ENCODE measurements at places on chromosomes 11 and 22.

DNA sequence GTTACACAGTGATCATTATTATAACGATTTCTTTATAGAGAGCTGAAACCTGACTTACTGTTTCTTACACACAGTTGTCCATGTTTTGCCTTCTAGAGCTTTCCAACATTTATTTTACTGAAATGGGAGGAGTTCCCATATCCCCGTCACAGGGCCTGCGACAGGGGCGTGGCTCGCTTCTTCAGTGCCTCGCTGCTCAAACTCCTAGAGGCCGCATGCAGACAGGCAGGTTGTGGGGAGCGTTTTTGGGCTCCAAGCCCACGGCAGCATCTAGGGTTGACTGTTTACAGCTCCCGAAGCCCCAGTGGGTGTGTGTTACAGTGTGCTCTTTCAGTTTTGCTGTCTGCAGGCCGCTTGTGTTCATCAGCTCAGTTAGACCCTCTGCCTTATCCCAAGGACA lies 12.7 kb upstream of the AMOTL1 start:
- no peak for DNase-seq

GRCh38 chr11:44493383-44493782 lies 72.1 kb upstream of the CD82 start:
- DNase-seq: no peak

DNA sequence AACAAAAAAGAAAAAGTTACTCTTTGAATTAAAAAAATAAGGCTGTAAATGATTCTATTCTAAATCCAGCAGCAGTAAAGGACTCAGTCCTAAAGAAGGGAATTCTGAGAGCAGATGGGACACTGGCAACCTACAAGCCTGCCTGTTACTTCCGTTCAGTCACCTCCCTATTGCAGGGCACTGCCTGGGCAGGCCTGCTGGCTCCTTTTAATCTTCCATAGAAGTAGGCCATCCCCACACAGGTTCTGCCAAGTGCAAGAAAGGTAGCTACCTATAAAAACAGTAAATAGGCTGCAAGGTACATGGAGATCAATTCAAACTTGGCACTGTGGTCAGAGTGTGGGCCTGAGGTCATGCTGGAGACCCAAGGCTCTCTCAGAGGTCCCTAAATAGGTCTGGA lies 136.4 kb downstream of the TRIM44 start:
- no peak for DNase-seq

- DNase-seq: no peak
Observed at GRCh38 chr11:132579634-132580327, 952.5 kb downstream of the OPCML start.

DNA sequence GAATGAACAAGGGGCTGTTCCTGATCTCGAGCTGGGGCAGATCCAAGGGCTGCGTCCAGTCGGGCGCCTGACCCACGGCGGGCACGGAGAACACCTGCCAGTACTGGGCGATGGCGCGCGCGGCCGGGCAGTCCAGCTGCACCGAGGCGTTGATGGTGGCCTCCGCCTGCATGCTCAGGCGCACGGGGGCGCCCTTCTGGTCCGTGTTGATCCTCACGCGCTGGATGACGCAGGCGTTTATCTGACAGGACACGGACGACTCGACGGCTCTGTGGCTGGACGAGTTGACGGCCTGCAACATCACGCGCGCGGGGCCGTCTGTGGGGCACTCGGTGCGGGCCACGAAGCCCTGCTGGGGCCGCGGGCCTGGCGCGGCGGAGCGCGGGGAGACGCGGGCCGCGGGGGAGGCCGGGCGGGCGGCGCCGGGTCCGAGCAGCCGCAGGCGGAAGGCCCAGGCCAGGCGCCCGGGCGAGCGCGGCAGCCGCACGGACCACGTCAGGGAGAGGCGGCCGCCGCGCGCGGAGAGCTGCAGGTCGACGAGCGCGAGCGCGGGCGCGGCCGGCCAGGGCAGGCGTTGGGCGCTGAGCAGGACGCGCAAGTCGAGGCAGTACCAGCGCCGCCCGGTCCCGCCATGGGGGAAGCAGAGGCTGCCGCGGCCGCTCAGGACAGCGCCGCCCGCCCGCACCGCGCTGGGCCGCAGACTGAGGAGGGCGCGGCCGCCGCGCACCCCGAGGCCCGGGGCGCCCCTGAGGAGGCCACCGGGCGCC lies 511 bp downstream of the PKDREJ start:
- DNase-seq: no peak

- DNase-seq: no peak
Observed at GRCh38 chr22:23452231-23453010, 127.7 kb downstream of the IGLL1 start.

DNA sequence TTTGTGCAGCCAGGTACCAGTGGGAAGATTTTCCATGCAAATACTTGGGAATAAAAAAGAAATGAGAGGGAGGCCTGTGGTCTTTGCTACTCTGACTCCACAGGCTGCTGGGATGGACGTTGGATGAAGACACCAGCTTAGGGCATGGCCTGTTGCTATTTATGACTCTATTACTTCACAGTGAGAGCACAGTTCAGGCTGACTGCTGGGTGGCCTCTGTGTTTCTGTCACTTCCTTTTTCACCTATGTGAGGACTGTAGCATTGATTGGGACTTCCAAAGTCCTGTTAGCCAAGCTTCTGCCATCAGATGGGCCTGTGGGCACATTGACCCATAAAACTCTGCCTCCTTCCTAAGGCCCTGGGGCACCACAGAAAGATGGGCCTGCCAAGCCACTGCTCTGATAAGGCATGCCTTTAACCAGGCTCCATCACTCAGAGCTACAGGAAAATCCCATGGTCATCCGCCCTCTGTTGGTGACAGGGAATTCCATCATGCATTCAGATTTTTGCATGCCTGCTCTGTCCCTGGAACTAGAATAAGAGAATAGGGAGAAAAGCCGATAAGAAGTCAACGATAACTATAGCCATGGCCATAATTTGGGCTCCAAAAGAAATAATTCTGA lies 64.6 kb downstream of the KCNJ1 start:
- peak; percentile 22 for DNase-seq

DNA sequence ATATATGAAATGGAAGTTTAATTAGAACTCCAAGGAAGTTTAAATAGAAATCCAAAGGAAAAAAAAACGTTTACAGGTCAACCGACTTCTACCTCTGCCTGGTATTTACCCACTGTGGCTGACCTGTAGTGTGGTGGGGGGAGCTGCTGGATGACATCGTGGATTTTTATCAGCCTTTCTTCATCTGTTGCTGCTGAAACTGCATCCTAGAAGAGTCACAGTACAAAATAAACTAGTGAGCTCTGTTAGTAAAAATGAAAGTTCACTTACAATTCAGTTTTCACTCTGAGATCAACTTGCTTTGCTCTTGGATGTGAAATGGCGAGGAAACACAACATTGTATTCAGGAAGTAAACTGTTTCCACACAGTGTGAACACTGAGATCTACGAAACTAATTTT lies 43.2 kb upstream of the TP53AIP1 start:
- DNase-seq: no peak

DNA sequence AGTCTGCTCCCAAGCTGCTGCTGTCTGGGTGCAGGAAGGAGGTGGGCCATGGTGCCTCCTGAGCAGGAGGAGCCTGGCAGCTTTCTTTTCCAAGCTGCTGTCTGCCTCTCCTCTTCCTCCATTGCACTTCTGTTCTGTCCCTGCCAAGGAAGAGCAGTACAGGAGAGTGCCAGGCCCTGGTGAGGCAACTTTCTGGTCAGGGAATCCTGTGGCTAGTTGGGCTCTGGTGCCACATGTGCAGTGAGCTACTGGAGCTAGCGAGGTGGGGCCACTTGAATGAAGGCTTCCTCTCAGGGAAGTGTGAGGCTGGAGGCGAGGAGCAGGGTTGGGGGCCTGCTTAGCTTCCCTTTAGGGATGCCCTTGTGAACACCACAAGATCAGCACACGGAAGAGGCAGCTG lies 90.0 kb downstream of the TSPAN18 start:
- no peak for DNase-seq

DNA sequence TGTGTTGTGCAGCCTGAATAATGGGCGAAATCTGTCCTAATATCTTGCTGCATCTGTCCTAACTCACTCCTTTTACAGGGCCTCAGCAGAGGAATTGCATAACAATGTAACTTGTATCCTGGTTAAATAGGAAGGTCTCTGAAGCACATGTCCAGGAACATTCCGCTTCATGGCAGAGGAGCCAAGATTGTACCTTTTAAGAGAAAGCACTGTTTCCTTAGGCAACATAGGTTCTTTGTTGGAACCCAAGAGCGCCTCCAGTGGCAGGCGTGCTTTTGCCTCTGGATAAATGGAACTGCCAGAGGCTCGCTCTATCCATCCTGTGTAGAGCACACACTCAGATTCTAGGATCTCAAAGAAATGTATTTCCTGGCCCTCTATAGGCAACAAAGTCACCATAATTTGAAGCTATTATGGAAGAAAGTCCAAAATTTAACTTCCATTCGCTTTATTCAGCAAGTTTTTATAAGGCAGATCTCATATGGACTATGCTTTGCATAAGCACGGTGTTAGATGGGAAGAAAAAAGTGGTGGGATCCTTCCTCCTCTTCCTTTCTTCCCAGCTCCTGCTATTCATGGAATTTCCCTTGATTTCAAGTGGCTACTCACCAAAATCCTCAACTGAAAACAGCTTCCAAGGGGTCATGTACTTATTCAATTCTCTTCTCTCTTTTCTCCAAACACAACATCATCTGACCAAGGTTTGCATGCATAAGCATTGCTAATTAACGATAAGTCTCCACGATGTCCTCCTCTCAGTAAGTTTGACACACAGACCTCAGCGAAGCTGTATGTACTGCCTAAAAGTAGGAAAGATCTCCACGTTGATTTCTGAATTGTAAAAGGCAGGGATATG lies at the start of gene BLID:
Gene BLID (minus strand): TSS at position 692 of the 856 bp plus-strand sequence. CDS start 293 bp downstream, at position 399.
- DNase-seq: no peak

DNA sequence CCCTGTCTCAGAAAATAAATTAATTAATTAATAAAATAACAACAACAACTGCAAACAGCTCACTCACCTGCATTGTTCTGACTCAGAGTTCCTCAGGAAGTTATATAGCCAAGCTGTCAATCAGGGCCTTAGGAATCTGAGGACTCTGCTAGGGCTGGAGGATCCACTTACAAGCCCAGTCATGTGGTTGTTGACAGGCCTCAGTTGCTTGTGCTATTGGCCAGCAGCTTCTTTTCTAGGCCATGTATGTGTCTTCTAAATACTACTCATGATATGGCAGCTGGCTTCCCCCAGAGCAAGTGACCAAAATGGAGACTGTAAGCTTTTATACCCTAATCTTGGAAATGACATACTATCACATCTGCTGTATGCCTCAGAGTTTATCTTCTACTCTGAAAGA lies 20.8 kb upstream of the ATP5MG start:
- DNase-seq: no peak

GRCh38 chr11:45899086-45899447 lies 8.0 kb downstream of the FREY1 start:
- no peak for DNase-seq

- peak; percentile 13 for DNase-seq
Observed at GRCh38 chr22:29030016-29030617, 31.5 kb downstream of the C22orf31 start.

GRCh38 chr22:24836282-24836681 lies 30.3 kb downstream of the SGSM1 start:
- DNase-seq: no peak

DNA sequence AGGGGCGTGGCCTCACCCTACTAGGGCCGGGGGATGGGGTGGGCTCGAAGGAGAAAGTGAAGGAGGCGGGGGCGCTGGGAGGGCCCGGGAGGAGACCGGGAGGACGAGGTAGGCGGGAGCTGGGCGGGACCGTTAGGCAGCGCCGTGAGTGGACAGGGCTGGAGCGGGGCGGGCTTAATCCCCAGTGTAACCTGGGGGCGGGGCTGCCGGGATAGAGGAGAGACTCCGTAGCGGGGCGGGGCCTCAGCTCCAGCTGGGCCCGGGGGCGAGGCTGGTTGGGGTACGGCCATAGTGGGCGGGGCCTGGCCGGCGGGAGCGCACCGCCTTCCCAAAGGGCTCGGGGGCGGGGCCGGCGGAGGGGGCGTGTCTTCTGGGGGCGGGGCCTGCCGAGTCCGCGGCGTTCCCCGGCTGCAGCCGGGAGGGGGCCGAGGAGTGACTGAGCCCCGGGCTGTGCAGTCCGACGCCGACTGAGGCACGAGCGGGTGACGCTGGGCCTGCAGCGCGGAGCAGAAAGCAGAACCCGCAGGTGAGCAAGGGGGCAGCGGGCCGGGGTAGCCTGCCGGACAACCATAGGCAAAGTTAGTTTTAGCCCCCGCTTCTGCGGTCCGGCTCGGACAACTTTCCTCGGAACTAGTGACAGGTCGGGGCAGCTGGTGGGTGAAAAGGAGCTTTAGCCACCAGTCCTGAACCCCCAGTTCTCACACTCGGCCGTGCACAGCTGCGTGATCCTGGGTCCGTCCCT lies at the start of gene CD82:
Gene CD82 (plus strand): TSS at position 453 of the 742 bp plus-strand sequence. CDS start 29,000 bp downstream, outside the sequence.
- DNase-seq: peak; percentile 98

- DNase-seq: no peak
Observed at GRCh38 chr11:3090096-3090901, 33.1 kb upstream of the CARS1 start.

- no peak for DNase-seq
Observed at GRCh38 chr22:42891696-42892095, 34.6 kb upstream of the ARFGAP3 start.

- DNase-seq: peak; percentile 74
Observed at GRCh38 chr11:10303558-10304363, 1.1 kb upstream of the ADM start.

DNA sequence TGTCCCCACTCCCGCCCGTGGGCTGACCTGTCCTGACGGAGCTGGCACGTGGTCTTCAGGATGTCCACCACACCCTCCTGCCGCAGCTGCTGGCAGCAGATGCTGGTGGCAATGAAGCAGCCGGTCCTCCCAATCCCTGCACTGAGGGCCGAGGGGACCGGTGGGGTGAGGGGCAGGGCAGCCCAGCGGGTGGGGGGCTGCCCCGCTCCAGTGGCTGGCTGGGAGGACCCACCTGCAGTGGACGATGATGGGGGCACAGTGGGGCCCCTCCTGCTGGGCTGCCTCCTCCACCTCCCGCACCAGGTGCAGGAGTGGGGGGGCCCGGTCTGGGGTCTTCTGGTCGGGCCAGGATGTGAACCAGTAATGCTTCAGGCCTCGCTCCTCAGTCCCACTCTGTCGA lies 3.4 kb upstream of the IGSF22 start:
- DNase-seq: no peak

GRCh38 chr11:94519478-94520084 lies 7.3 kb downstream of the C11orf97 start:
- peak; percentile 20 for DNase-seq

DNA sequence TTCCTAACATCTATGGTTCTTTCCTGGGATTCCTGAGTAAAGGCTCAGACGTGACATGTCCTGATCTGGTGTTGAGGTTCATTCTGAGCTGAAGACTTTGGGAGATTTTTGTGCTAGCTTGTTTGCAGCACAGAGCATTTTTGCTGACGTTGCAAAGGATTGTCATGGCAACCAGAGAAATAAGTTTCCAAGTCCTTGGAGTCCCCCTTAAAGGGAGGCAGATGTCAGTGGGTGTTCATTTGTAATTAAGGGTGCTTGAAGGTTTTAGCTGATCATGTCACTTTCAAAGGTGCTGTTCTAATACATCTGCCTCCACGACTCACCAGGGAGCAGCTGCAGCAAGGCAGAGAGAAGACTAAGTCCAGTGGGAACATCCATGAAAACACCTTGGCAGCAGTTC lies 5.4 kb upstream of the SYN3 start:
- no peak for DNase-seq

GRCh38 chr22:46281866-46282678 lies 14.3 kb downstream of the TTC38 start:
- no peak for DNase-seq
